Vagina (tissue), 2 donors: ENCODE measurements at places on chromosomes 12 and 14. TPM values are rescaled to one million over a fixed set of nuclear protein-coding genes. Genes with fewer than 3 reads are reported as not detected.

PDZRN4 gene
- total RNA-seq: 24.8 TPM

ASCL1 gene
- total RNA-seq: not detected

PDE3A gene
- 9.6 TPM for total RNA-seq

LAG3 gene
- 10.3 TPM for total RNA-seq

ACYP1 gene
- 32.4 TPM for total RNA-seq

DENND5B gene
- 25.3 TPM for total RNA-seq

PTGER2 gene
- 10.3 TPM for total RNA-seq

KLHDC1 gene
- total RNA-seq: 4.7 TPM

TBX5 gene
- not detected for total RNA-seq
